Breast epithelium (tissue), 4 donors: ENCODE measurements at places on chromosomes 4 and X.

- no peaks in the 10 kb centered on the region for H3K36me3 ChIP-seq
- DNase-seq = no peak
- H3K27ac ChIP-seq = peak overlapping the region; percentile 68
- no peaks in the 10 kb centered on the region for H3K27me3 ChIP-seq
- H3K4me1 ChIP-seq = no peaks in the 10 kb centered on the region
- H3K4me3 ChIP-seq = no peak overlapping the region
Measured at GRCh38 chr4:74624351-74625151, 169.8 kb downstream of the BTC start.

DNA sequence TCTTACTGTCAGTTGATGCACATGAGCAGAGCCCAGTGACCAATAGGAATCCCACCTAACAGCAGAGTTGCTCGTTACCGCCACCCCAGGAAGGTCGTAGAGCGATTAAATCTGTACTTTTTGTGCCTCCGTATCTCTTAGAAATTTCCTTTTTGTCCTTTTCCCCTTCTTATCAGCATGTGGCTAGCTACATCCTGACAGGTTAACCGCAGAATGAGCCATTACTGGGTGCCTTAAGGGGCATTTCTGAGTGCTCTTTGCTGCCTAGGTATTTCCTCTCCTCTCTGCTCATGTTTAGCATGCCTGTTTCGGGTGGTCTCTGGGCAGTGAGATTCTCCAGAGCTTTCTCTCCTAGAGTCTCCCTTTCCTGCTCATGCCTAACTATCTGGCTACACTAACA, 530.5 kb downstream of the FAM133A start:
- H3K36me3 ChIP-seq = no peaks in the 10 kb centered on the region
- no peaks in the 10 kb centered on the region for H3K27me3 ChIP-seq
- H3K4me1 ChIP-seq = no peaks in the 10 kb centered on the region
- no peak overlapping the region for H3K27ac ChIP-seq
- no peak overlapping the region for H3K4me3 ChIP-seq

DNA sequence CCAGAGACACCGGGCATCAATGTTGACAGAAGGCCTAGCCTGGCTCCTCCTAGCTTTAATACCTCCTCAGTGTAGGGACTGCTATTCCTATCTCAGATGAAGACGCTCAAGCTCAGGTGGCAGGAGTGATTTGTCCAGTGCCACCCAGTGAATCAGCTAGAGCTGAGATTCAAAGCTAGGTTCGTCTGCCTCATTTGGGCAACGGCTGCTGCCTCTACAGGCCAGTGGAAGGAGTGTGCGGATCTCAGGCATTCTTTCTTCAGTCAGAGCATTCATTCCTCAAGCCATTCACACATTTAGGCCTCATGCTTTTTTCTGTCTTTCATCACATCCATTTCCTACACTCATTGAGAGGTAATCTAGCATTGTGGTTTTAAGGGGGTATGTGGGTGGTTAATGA, 7.3 kb downstream of the TSR2 start:
- peaks cover 13% of the 10 kb centered on the region for H3K27me3 ChIP-seq
- no peaks in the 10 kb centered on the region for H3K36me3 ChIP-seq
- no peak overlapping the region for H3K4me3 ChIP-seq
- no peaks in the 10 kb centered on the region for H3K4me1 ChIP-seq
- no peak for DNase-seq

DNA sequence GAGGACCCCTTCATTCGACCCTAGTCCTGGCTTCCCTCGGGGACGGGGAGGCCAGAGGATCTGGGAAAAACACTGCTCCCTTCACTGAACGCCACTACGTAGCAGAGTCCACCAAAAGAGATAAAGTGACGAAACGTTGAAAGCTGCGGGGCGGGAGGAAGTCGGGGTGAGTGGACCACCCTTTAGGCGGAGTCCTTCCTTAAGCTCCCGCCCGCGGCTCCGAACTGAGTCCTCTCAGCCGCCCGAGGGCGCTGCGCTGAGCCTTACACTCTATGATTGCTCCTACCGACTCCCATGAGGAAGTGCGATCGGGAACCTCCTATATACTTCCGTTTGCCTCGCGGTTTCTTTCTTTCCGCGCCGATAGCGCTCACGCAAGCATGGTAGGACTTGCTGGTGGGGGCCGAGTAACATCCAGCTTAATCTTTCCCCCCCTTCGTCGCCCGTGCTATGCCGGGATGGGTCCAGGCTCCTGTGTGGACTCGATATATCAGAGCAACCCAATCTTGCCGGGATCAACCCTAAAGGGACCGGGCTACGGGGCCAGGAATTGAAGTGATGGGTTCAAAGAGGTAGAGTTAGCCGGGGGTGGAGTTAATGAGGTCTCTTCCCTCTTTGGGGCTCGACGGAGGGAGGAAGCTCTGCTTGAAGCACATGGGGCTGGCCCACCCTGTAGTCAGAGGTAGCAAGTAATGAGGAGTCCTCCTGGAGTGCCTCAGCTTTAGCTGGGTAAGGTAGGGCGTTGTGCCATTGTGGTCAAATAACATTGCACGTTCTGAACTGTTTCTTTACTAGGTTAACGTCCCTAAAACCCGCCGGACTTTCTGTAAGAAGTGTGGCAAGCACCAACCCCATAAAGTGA, at the start of gene RPL36A:
TSS of gene RPL36A (plus strand) at position 348 of the 862 bp plus-strand sequence. CDS start at position 381, 33 bp downstream.
- H3K27me3 ChIP-seq = no peaks in the 10 kb centered on the region
- H3K27ac ChIP-seq = peak within 1 kb of the TSS; percentile 84
- peak; percentile 81 for DNase-seq
- H3K4me3 ChIP-seq = peak within 1 kb of the TSS; percentile 47

DNA sequence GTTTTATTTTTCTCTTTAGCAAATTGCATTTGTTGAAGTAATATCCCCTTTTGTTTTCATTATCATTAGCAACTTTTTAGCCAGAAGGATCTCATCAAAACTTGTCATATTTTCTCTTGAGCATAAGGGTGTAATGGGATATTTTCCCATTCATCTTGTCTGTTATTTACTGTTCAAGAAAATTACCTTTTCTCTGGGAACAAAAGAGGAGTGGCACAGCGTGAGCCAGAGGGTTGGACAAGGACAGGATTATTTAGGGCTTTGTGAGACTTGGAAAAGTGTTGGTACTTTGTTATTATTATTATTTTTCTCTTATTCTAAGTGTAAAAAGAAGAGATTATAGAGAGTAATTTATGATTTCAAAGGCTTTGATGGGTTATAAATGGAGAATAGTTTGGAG, 135.9 kb downstream of the PRKX start:
- H3K4me1 ChIP-seq = no peaks in the 10 kb centered on the region
- H3K36me3 ChIP-seq = no peaks in the 10 kb centered on the region
- H3K27me3 ChIP-seq = no peaks in the 10 kb centered on the region
- no peak overlapping the region for H3K27ac ChIP-seq

DNA sequence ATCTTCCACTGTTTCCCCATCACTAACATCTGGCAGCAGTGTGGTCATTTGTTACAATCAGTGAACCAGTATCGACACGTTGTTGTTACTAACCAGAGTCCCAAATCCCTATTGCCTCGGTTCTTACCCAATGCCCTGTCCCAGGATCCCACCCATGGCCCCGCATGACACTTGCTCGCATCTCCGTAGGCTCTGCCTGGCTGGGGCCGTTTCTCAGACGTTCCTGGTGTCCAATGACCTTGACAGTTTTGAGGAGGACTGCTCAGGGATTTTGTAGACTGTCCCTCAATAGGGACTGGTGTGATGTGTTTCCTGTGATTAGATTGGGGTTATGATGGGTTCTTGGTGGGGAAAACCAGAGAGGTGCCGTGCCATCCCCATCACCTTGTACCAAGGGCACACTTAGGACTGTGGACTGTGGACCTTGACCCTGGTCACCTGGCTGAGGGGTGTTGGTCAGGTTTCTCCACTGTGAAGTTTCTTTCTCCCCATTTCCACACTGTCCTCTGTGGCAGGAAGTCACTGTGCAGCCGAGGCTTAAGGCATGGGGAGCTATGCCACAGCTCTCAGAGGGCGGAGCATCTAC, 108.4 kb downstream of the ADRA2C start:
- no peaks in the 10 kb centered on the region for H3K27me3 ChIP-seq
- no peak overlapping the region for H3K27ac ChIP-seq
- no peak for DNase-seq
- H3K4me3 ChIP-seq = no peak overlapping the region

- no peak for DNase-seq
- no peak overlapping the region for H3K4me3 ChIP-seq
- H3K27ac ChIP-seq = no peak overlapping the region
Measured at GRCh38 chr4:181969151-181969550, 274.1 kb upstream of the TENM3 start.

GRCh38 chrX:39162322-39162735, 361.1 kb downstream of the MID1IP1 start:
- no peaks in the 10 kb centered on the region for H3K4me1 ChIP-seq
- no peaks in the 10 kb centered on the region for H3K27me3 ChIP-seq
- H3K4me3 ChIP-seq = no peak overlapping the region

GRCh38 chr4:184949020-184949419, 69.3 kb upstream of the HELT start:
- no peak for DNase-seq
- no peak overlapping the region for H3K4me3 ChIP-seq
- H3K27me3 ChIP-seq = no peaks in the 10 kb centered on the region
- no peaks in the 10 kb centered on the region for H3K4me1 ChIP-seq
- H3K27ac ChIP-seq = no peak overlapping the region

GRCh38 chr4:173420324-173420752, 21.4 kb upstream of the SCRG1 start:
- no peaks in the 10 kb centered on the region for H3K36me3 ChIP-seq
- no peak for DNase-seq
- no peaks in the 10 kb centered on the region for H3K4me1 ChIP-seq
- no peak overlapping the region for H3K4me3 ChIP-seq
- no peaks in the 10 kb centered on the region for H3K27me3 ChIP-seq
- no peak overlapping the region for H3K27ac ChIP-seq

DNA sequence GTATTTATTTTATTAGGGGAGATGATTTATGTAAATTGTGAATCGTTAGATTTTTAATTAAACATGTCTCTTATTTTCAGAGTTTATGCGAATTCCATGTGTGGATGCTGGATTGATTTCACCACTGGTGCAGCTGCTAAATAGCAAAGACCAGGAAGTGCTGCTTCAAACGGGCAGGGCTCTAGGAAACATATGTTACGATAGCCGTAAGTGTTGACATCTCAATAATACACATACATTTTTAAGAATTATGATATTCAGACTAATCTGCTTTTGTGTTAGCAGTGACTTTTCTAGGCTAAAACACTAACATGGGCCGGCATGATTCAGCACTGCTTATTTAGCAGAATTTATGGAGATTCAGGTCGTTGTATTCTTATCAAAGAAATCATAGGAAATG, 91.2 kb downstream of the RAP1GDS1 start:
- no peak overlapping the region for H3K27ac ChIP-seq
- no peak for DNase-seq
- H3K36me3 ChIP-seq = no peaks in the 10 kb centered on the region

GRCh38 chrX:101265869-101266428, 25.2 kb downstream of the TAF7L start:
- H3K27me3 ChIP-seq = no peaks in the 10 kb centered on the region
- no peak overlapping the region for H3K4me3 ChIP-seq
- H3K4me1 ChIP-seq = no peaks in the 10 kb centered on the region
- H3K27ac ChIP-seq = no peak overlapping the region
- DNase-seq = no peak
- no peaks in the 10 kb centered on the region for H3K36me3 ChIP-seq

DNA sequence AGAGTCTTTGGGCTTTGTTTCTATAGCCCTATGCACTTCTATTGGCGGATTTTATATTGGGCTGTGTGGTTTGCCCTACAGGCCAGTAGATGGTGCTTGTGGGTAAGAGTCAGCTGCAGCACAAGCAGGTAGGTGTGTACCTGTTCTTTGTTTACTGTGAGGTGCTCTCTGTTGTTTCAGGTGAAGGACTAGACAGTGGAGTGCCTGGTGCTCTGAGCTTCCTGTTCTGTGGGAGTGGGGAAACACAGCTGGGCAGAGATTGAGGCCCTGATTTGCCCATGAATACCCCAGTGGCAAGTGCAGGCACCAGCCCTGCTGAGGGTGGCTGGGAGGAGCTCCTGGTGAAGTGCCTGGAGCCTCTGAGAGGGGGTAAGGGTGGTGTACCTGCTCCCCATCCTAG, 26.3 kb upstream of the UCP1 start:
- H3K27me3 ChIP-seq = no peaks in the 10 kb centered on the region
- no peaks in the 10 kb centered on the region for H3K4me1 ChIP-seq
- no peaks in the 10 kb centered on the region for H3K36me3 ChIP-seq
- DNase-seq = no peak

DNA sequence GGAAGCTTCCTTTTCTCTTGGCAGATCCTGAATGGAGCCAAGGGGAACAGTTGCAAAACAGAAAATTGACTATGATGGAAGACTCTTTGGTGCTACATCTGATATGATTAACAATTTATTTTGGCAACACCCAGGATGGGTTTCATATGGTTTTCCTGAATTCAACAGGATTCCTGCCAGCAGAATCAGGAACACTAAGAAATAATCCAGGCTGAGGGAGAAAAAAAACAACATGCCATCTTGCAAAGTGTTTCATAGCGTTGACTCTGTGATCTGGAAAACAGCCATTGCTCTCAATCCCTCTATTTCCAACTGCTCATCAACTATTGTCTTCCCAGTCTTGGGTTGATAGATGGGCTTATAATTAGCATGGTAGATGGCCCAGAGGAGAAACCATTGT, 303.8 kb upstream of the KLF3 start:
- H3K4me1 ChIP-seq = no peaks in the 10 kb centered on the region
- DNase-seq = no peak
- H3K27me3 ChIP-seq = no peaks in the 10 kb centered on the region

DNA sequence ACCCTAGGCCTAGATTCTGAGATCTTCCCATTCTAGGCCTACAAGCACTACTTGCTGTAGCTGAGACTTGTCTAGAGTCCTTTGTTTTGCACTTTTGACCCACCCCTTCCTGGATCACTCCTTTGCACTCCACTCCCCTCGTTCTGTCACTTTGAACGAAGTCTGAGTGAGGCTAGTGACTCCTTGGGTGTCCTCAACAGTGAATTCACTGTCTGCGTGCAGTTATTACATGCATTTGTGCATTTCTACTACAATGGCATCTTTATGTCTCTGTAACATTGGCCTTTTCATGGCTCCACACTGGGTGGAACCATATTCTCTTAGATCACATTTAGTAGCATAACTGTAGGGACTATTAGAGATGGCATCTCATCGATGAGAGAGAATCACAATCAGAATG, 50.5 kb downstream of the OCRL start:
- H3K4me1 ChIP-seq = no peaks in the 10 kb centered on the region
- no peak overlapping the region for H3K27ac ChIP-seq
- H3K36me3 ChIP-seq = peaks cover 4% of the 10 kb centered on the region
- H3K27me3 ChIP-seq = peaks cover 32% of the 10 kb centered on the region
- DNase-seq = no peak

- no peak overlapping the region for H3K27ac ChIP-seq
- no peak for DNase-seq
Measured at GRCh38 chrX:30620980-30621618, 32.1 kb upstream of the GK start.

- H3K36me3 ChIP-seq = no peaks in the 10 kb centered on the region
- no peaks in the 10 kb centered on the region for H3K27me3 ChIP-seq
- H3K4me1 ChIP-seq = peaks cover 5% of the 10 kb centered on the region
- DNase-seq = no peak
- H3K27ac ChIP-seq = peak overlapping the region; percentile 56
Measured at GRCh38 chrX:56766554-56767347, 37.7 kb downstream of the NBDY start.

GRCh38 chr4:122819708-122820449, 6.8 kb upstream of the FGF2 start:
- no peak overlapping the region for H3K27ac ChIP-seq
- no peaks in the 10 kb centered on the region for H3K27me3 ChIP-seq
- H3K4me1 ChIP-seq = no peaks in the 10 kb centered on the region
- no peak overlapping the region for H3K4me3 ChIP-seq

- no peak for DNase-seq
- H3K27me3 ChIP-seq = no peaks in the 10 kb centered on the region
- no peak overlapping the region for H3K4me3 ChIP-seq
- no peaks in the 10 kb centered on the region for H3K36me3 ChIP-seq
- no peak overlapping the region for H3K27ac ChIP-seq
- no peaks in the 10 kb centered on the region for H3K4me1 ChIP-seq
Measured at GRCh38 chr4:69718396-69719271, 41.8 kb downstream of the SULT1B1 start.
